Suppressor macrophage (primary cell): ENCODE measurements at places on chromosomes 6 and 20.

GRCh38 chr20:22866812-22867341, 168.2 kb upstream of the SSTR4 start:
- DNase-seq, result no peak

- DNase-seq, result no peak
Measured at GRCh38 chr6:88599571-88599970, 363.8 kb downstream of the RNGTT start.

- DNase-seq, result no peak
Measured at GRCh38 chr6:10514049-10514780, 6.9 kb upstream of the GCNT2 start.

GRCh38 chr6:126048635-126049034, 62.3 kb downstream of the TRMT11 start:
- no peak for DNase-seq
